ENCODE measurements at places on chromosomes 1 and 21. TPM values are rescaled to one million over a fixed set of nuclear protein-coding genes. Genes with fewer than 3 reads are reported as not detected.

OR1C1 gene
- total RNA-seq: not detected

PCBP3 gene
- total RNA-seq: not detected

FCRL1 gene
- not detected for total RNA-seq

MAB21L3 gene
- total RNA-seq: 0.34 TPM

KIAA1614 gene
- 9.9 TPM for total RNA-seq

BCL2L15 gene
- total RNA-seq: 0.89 TPM

- DNase-seq: no peak
These were observed 55.4 kb upstream of the SCYL3 start for GRCh38 chr1:169949139-169949538.

DNA sequence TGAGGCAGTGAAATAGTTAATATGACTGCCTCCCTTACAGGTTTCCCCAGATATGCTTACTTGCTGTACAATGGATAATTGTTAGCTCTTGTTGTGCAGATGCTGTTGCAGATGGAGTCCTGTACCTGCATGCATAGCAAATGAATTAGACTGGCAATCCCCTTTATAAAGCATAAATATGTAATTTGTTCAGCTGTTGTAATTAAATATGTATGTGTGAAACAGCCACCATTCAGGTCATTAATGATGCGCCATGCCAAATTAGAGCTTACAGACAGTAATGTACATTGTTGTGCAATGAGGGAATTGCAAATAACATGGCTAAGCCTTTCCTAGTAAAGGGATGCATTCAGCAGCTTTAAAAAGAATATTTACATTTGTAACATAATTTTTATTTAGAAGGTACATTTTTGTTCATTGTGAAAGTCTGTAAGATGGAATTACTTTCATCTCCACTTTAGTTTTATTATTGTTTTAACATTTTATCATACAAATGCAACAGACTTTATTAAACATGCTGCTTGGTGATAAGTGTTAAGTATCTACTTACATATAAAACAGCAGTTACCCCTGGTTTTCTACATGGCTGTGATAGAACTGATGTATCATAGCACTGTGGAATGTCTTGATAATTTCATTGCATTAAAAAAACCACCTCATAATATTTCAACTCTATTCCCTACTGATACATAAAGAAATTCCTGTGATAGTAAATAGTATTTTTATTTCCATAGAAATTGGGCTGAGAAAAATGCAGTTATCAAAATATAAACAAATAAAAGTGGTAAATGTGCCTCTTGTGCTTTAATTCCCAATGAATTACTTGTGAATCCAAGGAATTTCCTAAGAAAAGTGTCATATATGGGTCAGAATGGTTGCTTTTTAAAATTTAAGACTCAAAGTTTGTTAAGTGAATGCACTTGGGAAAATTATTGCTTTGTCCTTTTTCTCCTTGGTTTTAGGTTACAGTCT is 99.0 kb downstream of the NFIA start:
- DNase-seq: no peak

- no peak for DNase-seq
These were observed 41.0 kb downstream of the SLX9 start for GRCh38 chr21:44980562-44981489.

DNA sequence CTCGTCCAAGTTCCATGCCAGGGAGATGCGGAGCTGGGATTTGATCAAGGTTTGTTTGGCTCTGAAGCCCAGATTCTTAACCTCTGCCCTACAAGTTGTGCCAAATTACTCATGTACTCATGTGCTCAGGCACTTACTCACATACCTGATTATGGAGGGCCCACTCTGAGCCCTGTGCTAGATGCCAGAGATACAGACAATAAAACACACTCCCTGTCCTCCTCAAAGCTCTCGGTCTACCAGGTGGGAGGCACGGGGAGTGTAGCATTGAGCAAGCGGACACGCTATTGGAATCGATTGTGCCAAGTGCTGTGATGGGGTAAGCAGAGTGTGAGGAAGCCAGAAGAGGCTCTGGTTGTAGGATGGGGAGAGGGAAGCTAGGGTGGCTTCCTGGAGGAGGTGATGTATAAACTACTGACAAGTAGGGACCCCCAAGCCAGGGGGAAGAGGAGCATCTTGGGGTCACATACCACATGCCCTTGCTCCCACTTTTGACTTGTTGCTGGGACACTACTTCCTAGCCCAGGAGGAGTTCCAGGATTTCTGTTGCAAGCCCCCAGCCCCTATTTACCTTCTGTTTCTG is 49.8 kb upstream of the IFNLR1 start:
- peak; percentile 89 for DNase-seq

GRCh38 chr1:111270771-111271463 is 19.7 kb upstream of the CHIA start:
- peak; percentile 20 for DNase-seq

GRCh38 chr1:97827887-97828286 is 92.9 kb downstream of the DPYD start:
- DNase-seq: no peak

- DNase-seq: no peak
These were observed 3.5 kb upstream of the TIAM1 start for GRCh38 chr21:31347435-31348032.

DNA sequence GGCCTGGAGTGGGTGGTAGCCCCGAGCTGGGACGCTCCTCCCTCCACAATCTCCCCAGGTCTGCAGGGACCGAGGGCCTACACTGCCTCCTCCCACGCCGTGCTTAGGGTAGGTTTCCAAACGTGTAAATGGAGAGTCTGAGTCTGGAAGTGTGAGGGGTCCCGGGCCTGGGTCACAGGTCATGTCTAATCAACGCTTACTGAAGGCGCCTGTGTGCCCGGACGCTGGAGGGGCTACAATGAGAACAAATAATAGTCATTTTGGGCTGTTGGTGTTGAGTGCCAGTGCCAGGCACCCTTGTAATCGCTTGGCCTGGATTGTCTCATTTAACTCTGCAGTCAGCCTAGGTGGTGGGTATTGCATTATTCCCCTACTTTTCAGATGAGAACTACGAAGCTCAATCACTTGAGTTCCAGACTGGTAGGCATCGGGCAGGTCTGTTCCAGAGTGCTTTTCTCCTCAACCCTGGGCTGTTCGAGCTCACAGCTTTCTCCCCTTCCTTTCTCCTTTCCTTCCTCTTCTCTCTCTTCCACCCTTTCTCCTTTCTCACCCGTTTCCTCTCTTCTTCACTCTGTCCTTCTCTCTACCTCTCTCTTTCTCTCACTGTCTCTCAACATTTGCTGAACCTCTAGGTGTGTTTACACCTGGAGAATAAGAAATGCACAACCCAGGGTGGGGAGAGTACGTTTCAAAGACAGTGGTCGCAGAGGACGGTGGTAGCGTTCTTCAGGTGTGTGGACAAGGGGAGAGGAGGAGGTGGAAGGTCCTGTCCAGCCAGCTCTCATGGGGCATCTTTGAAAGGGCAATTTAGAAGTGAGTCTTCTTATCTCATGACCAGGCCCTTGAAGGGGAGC is 883 bp downstream of the SLC66A1 start:
- DNase-seq: no peak

GRCh38 chr1:43284065-43284464 is 1.3 kb downstream of the C1orf210 start:
- DNase-seq: no peak

- DNase-seq: no peak
These were observed 25.5 kb downstream of the UCK2 start for GRCh38 chr1:165852871-165853270.

GRCh38 chr1:202049129-202049528 is 38.7 kb downstream of the ELF3 start:
- DNase-seq: no peak

DNA sequence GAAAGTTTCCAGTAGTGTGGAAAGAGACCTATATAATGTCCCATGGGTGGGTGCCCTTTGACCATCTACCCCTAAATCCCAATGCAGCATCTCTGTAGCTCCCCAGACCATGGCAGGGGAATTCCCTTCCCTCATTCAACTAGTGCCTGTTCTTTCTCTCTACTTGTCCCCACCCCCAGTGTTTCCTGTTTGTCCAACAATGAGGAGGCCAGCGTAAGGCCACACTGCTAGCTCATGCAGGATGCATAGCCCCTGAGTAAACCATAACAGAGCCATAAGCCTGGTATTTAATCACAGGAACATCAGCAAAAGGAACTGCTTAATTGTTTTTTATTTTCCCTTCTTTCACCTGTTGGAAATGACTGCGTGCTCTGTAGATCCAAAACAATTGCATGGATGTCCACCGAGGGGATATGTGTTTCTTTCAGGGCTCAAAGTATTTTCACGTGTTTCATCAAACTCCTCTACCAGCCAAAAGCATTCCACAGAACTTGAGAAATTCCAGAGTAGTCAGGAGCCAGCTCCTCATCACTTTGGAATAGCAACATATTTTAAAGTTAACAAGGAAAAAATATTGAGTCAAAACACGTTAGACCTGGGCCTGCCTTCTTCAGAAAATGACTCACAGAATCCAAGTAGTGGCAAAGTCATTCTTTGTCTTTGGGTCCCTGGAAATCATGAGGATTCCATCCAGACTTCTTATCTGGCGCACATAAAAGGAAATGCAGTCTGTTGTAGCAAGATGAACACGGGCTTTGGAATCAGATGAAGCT is 162.5 kb upstream of the SGIP1 start:
- DNase-seq: no peak

- no peak for DNase-seq
These were observed 39.7 kb upstream of the DNAJC6 start for GRCh38 chr1:65269612-65270011.

- no peak for DNase-seq
These were observed 51.2 kb downstream of the TENT5C start for GRCh38 chr1:117657031-117657430.

GRCh38 chr1:14996133-14997050 is 157.2 kb upstream of the TMEM51 start:
- DNase-seq: no peak

- DNase-seq: no peak
These were observed 33.0 kb downstream of the APP start for GRCh38 chr21:26137379-26138060.

DNA sequence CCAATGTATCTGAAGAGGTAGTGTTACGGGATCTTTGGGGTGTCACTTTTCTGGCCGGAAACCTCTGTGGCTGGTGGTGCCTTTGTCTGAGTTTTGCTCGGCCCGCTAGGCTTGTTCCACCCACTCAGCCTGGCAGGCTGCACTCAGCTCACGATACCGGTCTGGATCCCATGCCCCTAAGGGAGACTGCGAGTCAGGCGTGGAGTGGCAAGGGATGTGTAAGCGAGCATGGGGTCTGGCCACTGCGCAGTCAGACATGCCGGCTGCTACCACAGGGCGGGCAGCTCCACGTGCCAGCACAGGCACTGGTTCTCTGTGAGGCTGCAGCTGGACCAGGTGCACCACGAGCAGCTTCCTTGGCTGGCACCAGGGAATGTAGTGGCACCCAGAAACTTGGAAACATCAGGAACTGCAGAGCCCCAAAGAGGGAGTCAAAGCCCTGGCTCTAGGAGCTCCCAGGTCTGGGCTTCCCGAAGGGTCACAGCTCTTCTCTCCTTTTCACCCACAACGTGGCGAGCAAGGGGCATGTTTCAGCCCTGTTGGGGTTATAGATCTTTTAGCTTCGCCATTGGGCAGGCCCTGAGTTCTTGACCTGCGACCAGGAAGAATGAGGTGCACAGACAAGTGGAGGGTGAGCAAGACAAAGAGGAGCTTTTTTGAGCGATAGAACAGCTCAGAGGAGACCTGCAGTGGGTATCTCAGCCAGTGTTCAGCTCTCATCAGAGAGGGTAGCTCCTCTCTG is 23.8 kb upstream of the LRRC8C start:
- DNase-seq: no peak

DNA sequence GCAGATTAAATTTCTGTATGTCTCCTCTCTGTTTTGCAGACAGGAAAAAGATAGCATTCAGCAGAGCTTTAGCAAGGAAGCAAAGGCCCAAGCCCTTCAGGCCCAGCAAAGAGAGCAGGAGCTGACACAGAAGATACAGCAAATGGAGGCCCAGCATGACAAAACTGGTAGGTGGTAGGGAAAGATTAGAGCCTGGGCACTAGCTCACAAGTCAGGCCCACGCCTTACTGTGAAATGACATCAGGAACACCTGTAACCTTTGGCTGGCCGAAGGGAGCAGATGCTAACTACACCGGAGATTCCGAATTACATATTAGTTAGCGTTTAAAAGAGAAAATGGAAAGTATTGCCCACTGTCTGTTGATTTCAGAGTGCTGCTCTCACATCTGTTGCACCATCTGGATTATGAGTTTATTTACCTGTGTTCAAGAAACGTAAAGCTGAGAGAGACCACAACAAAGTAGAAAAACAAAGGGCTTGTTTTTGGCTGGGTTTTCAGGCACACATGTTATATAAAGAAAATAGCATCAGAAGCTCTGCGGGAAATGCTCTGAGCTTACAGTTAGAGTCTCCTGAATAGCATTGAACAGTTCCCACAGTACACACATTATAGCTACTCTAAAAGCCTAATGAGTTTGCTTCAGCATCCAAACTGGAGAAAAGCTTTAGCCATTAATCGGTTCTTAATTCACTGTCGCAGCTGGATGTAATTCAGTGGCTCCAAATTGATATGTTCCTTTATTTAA is 160.0 kb downstream of the SDCCAG8 start:
- no peak for DNase-seq

DNA sequence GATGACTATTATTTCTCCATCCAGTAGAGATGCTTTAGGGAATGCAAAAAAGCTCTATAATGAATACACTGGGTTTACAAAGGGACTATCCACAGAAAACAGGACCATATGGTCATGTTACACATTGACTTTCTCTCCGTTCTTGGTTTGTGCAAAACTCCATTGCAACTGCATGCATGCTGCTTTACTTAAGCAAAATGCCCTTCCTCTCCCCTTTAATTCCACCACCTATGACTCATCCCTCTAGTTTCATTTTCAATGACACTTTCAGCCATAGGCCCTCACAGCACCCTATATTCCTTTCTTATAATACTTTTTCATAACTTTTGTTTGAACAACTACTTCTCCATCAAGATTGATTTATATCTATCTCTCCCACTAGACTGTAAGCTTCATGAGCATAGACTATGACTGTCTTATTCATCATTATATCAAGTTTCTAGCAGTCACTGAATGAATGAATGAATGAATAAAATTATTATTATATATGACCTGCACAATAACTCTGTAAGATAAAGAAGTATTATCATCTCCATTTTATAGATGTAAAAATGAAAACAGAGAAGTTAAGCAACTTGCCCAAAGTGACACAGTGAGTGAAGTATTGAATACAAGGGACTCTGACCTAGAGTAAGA is 248.9 kb downstream of the PLPP3 start:
- no peak for DNase-seq

- no peak for DNase-seq
These were observed 36.7 kb downstream of the NFIA start for GRCh38 chr1:61119085-61119484.

- no peak for DNase-seq
These were observed 18.9 kb upstream of the MEAF6 start for GRCh38 chr1:37533317-37534093.

GRCh38 chr1:53633073-53633704 is 105.8 kb downstream of the GLIS1 start:
- DNase-seq: no peak

- no peak for DNase-seq
These were observed 53.9 kb upstream of the GPR52 start for GRCh38 chr1:174393885-174394284.

- DNase-seq: no peak
These were observed 130.6 kb downstream of the URB2 start for GRCh38 chr1:229756666-229757065.
